Activated T-helper 9 cell treated with anti-CD3 and anti-CD28 coated beads, Interleukin-2, amount 50 U/mL, for 16 hours (primary cell): ENCODE measurements at places on chromosomes 12 and 14.

DNA sequence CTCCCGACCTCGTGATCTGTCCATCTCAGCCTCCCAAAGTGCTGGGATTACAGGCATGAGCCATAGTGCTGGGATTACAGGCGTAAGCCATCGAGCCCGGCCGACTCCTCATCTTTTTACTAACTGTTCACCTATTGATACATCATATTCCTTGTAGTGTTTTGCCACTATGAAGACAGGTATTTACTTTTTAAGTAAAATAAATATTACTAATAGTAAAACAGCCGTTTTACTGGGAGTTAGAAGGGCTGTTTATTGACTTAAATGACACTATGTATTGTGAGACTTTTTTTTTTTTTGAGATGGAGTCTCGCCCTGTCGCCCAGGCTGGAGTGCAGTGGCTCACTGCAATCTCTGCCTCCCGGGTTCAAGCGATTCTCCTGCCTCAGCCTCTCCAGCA, 51.5 kb downstream of the DIP2B start:
- no peak for DNase-seq

DNA sequence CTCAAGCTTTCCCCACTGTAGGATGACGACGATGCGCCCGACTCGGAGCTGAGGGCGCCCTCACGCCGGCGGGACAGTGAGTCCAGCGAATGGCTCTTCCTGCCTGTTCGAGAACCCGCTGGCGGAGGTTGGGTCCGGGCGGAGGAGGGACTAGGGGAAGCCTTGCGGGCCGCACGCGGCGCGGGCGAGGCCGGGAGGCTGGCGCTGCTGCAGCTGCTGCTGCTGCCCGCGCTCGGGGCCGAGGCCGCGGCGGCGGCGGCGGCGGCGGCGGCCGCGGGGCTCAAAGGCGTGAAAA, 1.9 kb downstream of the CCDC177 start:
- no peak for DNase-seq

DNA sequence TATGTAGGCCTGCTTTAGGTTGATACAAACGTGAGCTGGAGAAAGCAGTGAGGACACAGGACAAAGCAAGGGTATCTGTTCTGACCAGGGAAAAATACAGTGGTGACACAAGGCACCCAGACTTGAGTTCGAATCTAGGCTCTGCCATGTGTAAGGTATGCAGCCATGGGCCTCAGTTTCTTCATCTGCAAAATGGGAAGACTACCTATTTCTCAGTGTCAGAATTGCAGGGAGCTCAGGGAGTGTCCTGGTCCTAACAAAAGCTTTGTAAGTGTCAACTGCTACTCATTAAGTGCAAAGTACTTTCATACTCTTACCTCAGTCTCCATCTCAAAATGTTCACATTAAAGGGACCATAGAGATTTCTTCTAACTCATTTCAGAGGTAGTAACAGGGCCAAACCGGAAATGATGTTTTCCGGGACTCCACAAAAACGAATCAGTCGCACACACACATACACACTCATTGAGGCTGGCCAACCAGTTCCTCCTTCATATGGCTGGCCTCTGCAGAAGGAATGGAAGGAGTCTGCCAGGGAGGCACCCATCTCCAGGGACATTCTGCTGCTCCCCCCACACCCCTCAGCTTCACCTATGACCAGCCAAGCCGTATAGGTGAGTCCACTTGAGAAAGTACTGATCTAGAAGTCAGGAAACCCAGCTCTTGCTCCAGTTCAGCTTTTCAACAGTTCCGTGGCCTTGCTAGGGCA, 7.8 kb downstream of the CTDSP2 start:
- no peak for DNase-seq

DNA sequence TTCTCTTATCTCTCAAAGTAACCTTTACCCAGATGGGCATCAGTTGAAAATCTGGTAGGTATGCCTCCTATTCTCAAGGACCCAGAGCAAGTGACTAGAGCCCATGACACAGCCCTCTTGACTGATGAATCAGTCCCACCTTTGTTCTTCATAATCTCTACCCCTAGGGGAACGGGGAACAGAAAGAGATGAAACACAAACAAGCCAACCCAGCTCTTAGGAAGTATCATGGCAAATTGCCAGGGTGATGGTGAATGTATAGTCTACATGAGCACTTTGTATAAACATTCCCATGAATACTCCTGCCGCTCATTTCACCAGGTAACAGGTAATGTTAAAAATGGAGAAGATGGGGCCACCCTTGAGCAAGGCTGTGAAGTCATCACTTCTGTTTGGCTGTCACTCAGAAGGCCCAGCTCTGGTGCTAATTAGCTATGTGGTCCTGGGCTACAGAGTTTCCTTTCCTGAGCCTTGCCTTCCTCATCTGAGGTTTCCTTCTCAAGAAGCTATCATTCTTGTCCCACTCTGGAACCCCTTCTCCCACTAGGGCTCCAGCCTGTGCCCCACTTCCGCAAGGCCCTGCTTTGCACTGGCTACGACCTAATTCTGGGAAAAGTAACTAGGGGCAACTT, 161.7 kb downstream of the ANO2 start:
- no peak for DNase-seq

DNA sequence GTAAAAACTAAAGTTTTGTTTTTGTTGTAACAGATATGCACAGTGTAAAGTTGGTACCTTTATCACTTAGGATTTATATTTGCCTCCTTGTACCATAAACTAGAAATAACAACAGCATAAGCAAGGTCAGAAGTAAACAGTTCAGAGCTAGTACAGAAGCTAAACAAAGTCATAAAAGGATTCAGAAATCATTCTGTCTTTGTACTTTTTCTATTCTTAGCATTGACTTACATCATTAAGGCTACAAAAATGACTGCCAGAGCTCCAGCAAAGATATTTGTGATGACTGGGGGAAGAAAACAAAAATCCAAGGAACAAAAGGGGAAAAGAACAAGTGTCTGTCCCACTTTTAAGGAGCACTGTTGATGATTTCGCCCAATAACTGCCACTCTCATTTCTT, 347.2 kb downstream of the CCDC91 start:
- no peak for DNase-seq

DNA sequence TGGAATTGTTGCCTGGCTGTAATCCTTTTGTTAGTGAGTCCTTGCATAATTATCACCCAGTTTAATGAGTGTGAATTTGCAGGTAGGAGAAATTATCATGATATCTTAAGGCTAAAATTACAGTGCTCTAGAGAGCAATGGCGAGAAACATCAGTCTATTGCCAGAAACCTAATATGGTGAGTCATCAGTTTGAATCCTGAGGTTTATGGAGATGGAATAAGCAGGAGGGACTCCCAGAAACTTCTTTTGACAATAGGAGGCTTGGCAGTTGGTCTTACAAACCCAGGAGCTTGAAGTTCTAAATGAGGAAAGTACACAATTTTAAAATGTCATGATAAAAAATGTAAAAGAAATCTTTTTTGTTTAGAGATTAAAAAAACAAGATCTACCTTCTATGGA, 31.5 kb upstream of the CRADD start:
- DNase-seq, result no peak

- DNase-seq, result no peak
Observed at GRCh38 chr12:32612658-32613614, 66.2 kb upstream of the DNM1L start.

DNA sequence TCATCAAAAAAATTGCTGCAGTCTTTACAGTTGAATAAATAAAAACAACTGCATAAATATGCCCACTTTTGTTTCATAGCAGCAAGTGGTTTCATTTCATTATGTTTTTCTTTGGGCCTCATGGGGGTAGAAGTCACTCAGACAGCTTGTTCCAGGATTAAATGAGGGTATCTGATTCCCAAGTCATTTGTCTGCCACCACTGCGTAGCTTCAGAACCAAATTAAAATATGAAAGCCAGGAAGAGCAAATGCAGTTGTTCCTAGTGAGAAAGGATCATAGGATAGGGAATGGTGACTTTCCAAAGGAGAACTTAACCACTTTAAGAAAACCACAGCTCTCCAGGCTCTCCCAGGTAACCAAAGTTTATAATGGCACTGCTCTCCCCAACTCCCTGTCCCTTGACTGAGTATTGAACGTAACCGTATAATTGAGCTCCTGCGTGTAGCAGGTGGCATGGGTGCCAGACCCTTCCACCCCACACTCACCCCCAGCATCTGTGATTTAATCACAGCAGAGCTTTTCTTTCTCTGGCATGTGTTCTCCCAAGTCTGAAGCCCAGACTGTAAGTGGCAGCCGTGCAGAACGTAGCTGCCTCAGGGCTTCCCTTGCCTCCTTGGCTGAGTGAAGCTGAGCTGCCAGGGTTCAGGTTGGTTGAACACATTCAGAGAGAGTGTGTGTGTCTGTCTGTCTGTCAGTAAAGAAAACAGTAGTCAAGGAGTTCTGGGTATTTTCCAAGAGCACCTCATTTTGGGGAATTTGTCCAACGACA, 11.3 kb upstream of the KCNH3 start:
- DNase-seq, result no peak

DNA sequence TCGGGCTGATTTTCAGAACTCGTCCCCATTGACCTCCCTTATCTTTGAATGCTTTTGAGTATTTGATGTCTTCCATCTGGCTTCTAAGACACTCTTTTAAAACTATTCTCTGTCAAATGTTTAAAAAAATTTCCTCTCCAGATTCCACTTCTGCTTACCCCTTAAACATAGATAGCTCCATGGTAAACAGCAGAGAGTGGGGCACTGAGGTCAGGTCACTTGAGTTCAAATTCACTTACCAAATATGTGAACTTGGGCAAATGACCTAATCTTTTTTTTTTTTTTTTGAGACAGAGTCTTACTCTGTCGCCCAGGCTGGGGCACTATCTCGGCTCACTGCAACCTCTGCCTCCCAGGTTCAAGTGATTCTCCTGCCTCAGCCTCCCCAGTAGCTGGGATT, 126.8 kb upstream of the CPSF6 start:
- DNase-seq, result no peak

- DNase-seq, result no peak
Observed at GRCh38 chr14:70436867-70437266, 15.1 kb upstream of the ADAM21 start.

DNA sequence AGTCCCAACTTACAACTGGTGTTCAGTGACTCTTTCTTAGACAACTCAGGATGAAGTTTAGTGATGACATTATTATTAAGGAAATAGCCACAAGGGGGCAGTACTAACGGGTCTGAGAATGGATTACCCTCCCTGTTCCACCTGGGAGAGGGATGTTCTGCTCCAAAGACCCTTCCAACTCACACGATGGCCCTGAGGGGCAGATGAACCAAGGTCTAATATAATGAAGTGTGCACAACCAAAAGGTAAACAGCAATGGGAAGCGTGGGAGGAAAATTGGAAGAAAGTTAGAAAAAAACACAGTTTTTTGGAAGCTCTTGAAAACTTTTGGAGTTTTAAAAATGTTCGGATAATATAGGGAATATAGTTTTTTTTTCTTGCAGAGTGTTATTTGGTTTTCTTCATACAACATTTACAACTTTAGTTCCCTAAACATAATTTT, 24.0 kb downstream of the FGF6 start:
- DNase-seq, result no peak

GRCh38 chr12:65634061-65634460, 190.2 kb upstream of the HMGA2 start:
- no peak for DNase-seq

DNA sequence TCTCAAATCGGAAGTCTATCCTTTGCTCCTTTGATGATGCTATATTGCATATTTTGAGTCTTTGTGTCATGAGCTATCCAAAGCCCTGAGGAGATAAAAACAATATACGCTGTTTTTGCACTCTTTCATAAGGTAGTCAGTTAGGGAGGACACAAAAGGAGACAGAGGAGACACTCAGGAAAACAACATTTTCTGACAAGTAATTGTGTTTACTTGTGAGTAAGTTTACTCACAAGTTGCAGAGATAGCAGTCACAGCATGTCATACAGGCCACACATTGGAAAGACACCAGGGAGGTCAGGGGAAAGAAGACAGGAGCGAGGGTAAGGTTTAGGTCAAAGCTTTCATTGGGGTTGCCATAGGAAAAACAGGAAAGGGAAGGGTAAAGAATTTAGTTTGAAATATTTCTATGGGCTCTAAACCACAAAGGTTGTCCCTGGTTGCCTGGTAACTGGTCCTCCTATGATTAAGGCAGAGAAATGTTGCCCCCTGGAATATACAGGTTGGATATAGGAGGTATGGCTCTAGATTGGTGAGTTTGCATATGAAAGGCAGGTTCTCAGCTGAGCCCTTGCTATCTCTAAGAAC, 7.4 kb upstream of the GABARAPL1 start:
- no peak for DNase-seq

- DNase-seq, result no peak
Observed at GRCh38 chr14:90548455-90548854, 151.6 kb downstream of the CALM1 start.

- no peak for DNase-seq
Observed at GRCh38 chr14:43539210-43539609, 967.9 kb downstream of the FSCB start.

DNA sequence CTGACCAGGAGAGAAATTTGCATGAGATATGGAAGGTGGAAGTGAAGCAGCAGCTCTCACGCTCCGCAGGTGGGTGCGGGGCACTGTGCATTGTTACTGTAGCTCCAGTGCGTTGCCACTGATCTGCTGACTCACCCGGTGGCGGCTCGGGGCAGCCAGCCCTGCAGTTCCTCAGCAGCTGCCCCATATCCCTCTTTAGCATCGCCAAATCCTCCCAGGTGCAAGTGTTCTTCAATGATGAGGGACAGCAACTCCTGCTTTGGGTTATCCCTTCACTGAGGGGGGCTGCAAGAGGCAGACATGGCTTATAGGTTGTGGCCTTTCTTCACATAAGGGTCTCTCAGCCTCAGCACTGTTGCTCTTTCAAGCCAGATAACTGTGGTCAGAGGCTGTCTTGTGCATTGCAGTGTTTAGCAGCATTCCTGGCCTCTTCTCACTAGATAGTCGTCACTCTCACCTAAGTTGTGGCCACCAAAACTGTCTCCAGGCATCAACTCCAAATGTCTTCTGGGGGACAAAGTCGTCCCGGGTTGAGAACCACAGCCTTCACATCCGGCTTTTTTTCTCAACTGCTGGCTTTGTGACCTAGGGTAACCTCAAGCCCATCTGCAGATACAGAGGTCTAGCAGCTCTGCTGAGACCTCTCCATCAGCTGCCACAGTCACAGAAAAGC, 180.8 kb downstream of the EFCAB11 start:
- DNase-seq, result peak; percentile 26

DNA sequence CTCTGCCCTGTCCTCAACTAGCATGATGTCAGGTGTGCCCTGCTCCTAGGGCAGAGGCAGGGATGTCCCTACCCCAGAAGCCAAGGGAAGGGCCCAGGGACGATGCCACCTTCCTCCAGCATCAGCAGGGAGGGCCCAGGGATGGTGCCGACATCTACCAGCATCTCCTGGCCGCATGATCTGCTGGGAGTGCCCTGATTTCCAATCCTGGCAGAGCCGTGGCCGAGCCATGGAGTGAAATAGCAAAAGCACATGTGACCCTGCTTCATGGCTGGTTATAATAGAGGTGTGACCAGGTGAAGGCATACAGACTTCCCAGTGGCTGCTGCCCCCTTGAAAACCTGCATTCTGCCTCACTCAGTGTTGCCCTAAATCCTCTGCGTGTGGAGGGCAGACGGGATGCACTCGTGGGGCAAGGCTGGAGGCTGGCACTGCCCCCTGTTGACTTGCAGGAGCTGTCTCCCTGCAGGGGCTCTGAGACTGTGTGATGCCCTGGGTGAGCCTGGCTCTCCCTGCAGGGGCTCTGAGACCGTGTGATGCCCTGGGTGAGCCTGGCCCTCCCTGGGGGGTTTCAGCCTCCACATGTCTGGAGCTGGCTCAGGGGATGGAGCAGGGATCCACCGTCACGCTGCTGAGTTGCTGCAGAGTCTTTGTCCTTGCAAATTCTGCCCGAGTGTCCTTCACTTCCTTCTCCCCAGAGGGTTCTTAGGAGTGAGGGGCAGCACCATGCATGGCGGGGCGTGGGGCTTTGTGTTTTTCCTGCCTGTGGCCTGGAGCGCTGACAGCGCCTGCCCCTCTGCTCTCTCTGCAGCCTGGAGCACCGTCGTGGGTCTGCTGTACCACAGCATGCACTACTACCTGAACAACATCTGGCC, 51.7 kb downstream of the ADGRD1 start:
- DNase-seq, result no peak
